Activated T-cell treated with anti-CD3 and anti-CD28 coated beads for 24 hours (primary cell): ENCODE measurements at places on chromosomes 7 and 10.

DNA sequence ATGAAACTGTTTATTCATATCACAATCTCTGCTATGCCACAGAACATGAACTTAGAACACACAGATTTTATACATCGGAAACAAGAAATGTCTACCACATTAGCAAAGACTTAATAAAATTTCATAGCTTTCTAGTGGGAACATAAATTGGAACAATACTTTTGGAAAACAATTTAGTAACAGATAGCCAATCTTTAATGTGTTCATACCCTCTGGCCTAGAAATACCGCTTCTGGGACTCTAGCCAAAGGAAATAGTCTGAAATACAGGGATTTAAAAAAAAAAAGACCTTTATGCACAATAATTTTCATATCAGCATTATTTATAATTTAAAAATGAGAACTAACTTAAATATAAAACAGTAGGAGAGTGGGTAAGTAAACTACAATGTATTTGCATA is 168.5 kb downstream of the PLXNA4 start:
- no peak for DNase-seq

DNA sequence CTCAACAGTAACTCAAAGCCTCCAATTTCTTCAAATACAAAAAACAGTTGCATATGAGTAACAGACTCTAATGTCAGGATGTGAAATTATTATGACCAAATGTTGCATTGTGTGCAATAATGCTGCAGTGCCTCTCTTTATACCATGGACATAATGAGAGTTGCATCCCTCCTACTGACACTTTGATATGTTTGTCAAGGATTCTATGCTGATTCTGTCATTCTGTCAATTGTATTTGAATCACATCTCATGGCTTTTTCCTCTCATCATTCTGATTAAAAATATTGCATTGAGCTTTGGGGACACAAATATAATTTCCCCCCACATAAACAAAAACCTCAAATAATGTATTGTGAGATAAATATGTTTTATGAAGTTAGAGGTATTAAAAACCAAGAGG is 84.6 kb upstream of the SGCE start:
- DNase-seq: no peak

GRCh38 chr10:88316292-88316861 is 266.7 kb downstream of the RNLS start:
- no peak for DNase-seq

DNA sequence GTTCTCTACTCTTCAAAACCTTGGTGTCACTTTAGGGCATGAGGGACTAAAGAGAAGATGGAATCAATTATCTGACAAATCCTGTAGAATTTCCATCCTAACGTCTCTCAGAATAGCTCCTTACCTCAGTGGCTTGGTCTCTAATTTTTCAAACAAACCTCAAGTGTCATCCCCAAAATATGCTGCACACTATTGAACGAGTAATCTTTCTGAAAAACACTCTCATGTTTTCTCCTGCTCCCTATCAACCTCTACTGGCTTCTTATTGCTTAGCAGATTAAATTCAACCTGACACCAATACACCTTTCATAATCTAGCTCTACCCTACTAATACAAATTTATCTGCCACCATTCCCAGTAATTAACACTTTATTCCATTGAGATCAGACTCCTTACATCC is 8.5 kb downstream of the CNOT4 start:
- DNase-seq: no peak

GRCh38 chr10:21171936-21172541 is 274.9 kb upstream of the NEBL start:
- no peak for DNase-seq
